ENCODE measurements at places on chromosomes 13 and 19.

GRCh38 chr19:4577020-4577782 is 17.7 kb upstream of the SEMA6B start:
- no peak for DNase-seq

GRCh38 chr19:4380254-4380727 is 20.1 kb downstream of the SH3GL1 start:
- no peak for DNase-seq

DNA sequence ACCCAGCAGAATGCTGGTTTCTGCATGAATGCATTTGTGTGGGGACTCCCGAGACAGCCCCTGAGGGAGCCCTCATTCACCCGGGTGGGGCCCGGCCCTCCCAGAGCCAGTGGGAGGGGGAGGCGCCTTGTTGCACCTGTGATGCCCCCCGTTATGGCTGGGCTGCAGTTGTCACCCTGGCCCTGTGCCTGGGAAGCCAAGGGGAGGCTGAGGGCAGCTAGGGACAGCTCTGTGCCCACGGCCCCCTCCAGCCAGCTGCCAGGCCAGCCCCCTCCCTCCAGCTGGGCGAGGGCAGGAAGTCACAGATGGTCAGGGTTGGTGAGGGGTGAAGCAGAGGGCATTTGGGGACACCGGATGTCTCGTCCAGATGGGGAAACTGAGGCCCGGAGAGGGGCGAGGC is 26.1 kb downstream of the NFIC start:
- DNase-seq: no peak

DNA sequence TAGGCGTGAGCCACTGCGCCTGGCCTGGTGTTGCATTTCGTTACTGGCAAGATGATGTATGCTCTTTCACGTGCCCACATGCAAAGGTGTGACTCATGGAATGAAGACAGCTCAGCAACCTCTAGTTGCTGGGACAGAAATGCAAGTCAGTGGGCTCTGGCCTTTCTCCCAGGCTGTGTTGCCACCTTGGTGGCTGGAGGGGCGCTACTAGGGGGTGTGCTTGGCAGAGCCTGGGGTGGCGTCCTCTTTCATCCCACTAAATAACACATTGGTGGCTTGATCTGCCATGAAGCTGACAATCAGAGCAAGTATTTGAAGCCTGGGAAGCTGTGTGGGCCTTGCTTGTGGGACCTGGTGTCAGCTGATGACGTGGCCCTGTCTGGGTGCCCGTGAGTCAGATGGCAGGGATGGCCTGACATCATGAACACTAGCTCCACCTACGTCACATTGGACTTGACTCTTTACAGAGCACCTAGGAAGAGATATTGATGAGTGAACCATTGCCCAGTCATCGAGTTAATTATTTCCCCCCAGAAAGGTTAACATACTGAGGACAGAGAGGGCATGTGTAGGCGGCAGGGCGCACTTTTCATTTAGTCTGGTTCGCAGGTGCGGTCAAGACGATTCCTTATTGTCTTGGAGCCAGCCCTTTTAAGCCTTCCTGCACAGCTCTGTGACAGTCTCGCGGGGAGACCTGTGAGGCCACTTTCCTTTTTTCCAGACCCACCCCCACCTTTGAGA is 154.2 kb downstream of the TM9SF2 start:
- no peak for DNase-seq

GRCh38 chr13:20378721-20379120 is 146.6 kb upstream of the GJB6 start:
- DNase-seq: no peak

GRCh38 chr19:13164343-13165161 is 14.3 kb downstream of the IER2 start:
- DNase-seq: peak; percentile 43

DNA sequence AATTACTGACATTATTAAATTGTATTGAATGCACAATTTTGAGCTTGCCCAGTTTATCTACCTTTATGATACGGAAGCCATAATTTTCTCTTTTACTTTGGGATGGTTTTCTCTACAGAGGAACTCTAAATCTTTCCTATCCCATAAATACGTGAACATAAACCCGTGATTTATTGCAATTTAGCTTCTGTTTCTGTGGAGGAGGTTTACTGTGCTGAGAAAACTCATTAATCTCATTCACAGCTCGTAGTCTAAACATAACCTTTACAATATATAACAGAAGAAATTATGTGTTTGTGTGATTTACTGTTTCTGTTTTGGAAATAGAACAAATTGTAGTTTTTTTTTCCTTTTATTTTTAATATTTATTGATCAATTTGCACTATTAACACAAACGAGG is 207.1 kb upstream of the PCDH9 start:
- no peak for DNase-seq

DNA sequence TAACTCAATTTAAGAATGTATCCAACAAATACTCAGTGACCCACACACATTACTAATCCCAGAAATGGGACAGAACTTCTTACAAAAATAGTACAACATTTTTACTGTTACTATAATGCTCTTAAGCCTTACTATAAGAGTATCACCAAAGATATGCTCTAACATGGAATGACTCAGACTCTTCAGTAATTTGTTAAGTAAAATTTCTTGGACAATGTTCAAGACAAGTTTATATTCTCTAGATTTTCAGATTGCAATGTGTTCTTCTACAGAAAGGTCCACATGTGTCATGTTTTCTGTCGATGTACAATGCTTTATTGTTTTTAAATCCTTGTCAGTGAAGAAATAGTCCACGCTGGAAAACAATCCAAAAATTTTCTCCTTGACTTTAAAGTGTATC is 66.3 kb upstream of the RFXAP start:
- no peak for DNase-seq

DNA sequence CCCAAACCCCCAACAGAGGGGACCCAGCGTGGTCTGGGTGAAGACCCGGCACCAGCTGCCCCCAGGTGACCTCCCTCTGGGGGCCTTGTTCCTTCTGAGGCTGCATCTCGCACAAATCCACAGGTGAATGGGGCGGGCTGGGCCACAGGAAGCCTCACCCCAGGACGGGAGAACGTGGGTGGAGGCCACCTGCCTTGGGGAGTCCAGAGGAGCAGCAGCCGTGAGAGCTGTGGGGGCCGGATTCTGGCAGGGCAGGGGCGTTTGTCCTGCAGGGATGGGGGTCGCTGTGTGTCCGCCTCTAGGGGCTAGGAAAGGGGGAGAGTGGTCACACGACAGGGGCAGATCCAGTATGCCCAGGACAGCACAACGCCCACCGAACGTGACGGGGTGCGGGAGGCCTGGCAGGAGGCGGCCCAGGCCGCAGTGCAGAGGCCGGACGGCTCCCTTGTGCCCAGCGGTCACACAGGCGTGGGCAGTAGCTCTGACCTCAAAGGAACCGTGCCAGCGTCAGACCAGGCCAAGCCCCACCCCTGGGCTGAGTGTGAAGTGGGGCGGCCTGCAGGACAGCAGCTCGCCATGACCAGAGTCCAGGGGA is 6.7 kb downstream of the POLR2E start:
- DNase-seq: no peak

DNA sequence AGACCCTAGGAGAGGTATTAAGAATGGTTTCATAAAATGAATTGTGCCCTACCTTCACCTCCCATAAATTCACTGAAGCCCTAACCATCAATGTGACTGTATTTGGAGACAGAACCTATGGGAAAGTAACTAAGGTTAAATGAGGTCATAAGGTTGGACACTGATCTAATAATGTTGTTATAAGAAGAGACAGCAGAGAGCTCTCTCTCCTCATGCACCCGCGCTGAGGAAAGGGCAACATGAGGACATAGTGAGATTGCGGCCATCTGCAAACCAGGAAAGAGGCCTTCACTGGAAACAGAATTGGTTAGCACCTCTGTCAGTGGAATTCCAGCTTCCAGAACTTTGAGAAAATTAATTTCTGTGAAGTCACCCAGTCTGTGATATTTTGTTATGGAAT is 1396.1 kb upstream of the MIR17HG start:
- no peak for DNase-seq

DNA sequence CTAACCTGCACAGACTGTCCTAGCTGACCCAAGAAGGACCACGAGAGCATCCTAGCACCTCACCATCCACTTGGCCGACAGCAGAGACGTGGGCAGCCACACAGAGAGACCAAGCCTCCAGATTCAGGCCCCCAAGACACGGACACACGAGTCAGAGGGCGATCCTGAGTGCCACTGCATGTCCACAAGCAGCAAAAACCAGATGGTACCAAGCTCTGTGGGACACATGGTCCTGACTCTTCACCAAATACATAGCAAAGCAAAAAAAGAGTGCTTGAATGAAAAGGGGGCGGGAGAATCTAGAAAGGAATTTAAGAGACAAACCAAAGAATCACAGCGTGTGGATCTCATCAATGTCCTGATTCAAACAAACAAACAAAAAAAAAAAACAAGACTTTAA is 45.2 kb downstream of the MLLT1 start:
- no peak for DNase-seq

GRCh38 chr13:101417043-101417406 is 717 bp upstream of the NALCN start:
- DNase-seq: no peak

GRCh38 chr19:9861503-9861902 is 26.4 kb downstream of the PIN1 start:
- no peak for DNase-seq

DNA sequence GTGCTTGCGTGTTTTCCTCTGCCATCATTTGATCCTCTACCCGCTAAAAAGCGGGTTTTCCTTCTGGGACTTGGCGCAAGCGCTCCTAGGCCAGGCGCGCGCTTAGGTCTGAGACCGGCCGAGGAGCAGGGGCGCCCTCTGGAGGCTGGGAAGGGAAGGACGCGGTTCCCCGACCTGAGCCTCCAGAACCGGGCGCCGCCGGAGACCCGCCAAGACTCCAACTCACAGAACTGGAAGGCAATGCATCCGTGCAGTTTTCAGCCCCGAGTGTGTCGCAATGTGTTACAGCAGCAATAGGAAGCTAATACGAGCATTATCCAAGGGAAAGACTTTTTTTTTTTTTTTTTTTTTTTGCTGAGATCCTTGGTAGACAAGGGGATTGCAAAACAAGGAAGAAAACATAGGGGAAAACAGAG is 190.9 kb downstream of the COL4A1 start:
- DNase-seq: no peak

GRCh38 chr13:34748073-34748472 is 194.0 kb upstream of the NBEA start:
- DNase-seq: no peak

DNA sequence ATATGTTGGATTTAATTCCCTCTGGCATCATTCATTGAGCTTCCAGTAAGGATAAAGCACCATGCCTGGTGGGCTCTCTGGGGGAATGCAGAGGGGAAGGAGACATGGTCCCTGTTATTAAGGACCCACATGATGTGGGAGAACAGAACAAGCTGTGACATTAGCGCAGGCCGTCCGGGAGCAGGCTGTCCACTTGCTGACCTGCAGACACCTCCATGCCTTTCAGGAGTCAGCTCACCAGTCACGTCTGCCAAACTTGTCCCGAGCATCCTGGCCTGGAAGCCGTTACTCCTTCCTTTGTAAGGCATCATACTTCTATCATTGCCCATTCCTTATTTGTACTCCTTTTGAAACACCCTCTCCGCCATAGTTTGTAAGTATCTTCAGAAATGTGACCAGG is 23.4 kb downstream of the B3GLCT start:
- DNase-seq: no peak

DNA sequence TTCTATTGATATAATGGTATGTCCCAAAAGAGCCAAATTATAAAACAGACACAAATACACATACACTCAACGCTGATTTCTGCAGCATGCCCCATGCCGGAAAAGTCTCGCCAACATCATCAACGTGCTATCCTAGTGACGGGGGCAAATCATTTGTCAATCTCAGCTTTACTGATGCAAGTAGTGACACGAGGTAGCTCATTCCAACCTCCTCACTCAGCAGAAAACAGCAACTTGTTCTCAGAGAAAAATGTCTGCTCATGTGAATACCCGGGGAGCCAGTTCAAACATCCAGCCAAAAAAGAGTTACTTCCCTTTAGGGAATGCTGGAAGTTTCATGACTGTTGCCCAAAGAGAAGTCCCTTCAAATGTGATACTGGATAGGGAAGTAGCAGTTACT is 46.3 kb downstream of the SOX21 start:
- no peak for DNase-seq

GRCh38 chr13:43139211-43139610 is 115.8 kb downstream of the DNAJC15 start:
- DNase-seq: no peak

- DNase-seq: no peak
Measured at GRCh38 chr13:36382030-36382429, 35.8 kb upstream of the SPART start.

DNA sequence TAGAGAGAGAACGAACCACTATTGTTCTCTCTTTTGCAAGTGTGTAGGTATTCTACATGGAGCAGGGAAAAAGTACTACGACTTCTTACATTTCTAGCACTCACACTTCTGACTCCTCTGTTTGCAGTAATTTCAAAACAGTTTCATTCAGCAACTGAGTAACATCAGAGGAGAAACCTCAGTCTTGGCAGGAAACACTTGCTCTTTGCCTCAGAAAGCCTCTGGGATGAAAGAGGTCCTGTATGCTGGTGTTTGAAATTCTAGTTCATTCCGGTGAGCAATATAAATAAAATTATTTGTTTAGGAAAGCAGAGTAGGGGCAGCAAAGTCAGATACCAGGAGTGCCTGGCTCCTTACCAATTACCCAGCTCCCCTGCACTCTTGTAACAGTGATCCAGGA is 595.5 kb downstream of the TBC1D4 start:
- DNase-seq: no peak

DNA sequence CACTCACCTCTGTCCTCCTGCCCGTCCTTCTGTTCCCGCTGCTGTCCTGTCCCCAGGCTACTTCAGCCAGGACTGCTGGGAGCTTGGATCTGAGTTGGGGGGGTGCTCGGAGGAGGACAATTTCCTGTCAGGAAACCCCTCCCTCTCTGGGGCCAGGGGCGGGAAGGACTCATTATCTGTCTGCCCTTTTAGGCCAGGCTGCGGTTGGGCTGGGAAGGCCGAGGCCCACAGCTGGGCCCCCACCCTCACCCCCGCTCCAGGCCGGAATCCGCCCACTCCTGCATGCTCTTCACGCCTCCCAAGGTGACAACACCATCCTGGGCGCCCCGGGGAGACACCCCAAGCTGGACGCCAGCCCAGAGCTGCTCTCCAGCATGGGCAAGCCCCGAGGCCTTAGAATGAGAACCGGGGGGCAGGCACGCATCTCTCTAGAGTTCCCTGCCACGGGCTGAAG is at the start of gene EXOC3L2:
Gene EXOC3L2, minus strand, starts transcription at position 74 of the 454 bp plus-strand sequence. CDS start 6,362 bp downstream, outside the sequence.
- DNase-seq: no peak

GRCh38 chr13:51618626-51619025 is 34.4 kb downstream of the WDFY2 start:
- no peak for DNase-seq

- no peak for DNase-seq
Measured at GRCh38 chr19:18781885-18782527, 9.1 kb downstream of the COMP start.

GRCh38 chr19:9645472-9645871 is 24.4 kb upstream of the ZNF561 start:
- DNase-seq: no peak

GRCh38 chr13:98216135-98216565 is 39.1 kb upstream of the RNF113B start:
- DNase-seq: no peak

Measured in KG1 (cell line).